DND-41 (cell line): ENCODE measurements at places on chromosomes 12 and 14.
A peak's percentile ranks its signal among the peaks of the same experiment; 100 is the strongest.

DNA sequence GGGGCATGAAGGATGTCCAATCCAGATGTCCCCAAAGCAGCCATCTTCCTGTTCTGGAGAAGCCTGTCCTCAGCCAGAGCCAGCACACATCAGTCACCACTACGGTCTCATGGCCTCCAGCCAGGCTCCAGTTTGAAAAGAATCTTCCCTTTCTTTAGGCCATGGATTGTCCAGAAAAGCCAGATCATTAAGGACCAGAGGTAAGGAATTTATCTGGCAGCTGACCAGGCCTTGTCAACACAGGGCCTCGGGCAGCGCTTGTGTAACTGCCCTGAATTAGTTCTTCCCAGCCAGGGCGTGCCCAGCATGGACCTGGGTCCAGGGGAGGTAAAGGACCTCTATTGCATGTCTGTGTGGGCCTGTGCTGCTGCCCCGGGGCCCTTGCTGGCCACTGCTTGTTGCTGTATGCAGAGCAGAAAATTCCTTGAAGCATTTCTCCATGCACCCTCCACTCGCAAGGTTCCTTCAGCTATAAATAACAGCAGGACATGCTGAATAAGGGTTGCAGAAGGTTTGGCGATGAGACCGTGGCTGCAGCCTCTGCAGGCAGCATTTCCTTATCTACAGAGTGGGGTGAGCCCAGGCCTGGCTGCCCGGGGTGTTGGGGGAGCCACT is 21.7 kb upstream of the VPS37B start:
- DNase-seq: no peak

DNA sequence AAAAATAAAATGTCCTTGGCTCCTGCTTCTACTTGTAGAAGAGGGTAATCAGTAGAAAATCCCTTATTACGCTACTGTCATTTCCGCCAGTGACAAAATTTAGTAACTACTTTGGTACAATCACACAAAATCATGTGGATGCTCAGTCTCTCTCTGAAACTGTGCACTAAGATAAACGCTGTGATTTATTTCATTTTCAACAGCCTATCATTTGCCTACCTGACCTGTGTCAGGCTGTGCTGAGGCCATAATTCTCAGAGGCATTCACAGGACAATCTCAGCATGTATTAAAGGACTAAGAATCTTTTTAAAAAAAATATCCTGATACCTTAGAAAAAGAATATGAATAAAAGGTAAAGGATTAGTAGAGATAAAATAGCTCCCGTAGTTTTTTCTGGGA is 226.0 kb downstream of the RASSF9 start:
- DNase-seq: no peak

GRCh38 chr14:55929136-55929535 is 189.1 kb upstream of the PELI2 start:
- DNase-seq: no peak

GRCh38 chr12:121826318-121827150 is 22.7 kb downstream of the SETD1B start:
- no peak for DNase-seq

- peak; percentile 63 for DNase-seq
Observed at GRCh38 chr12:121494093-121494787, 86.6 kb downstream of the KDM2B start.

- DNase-seq: peak; percentile 72
Observed at GRCh38 chr12:51246254-51246853, 7.7 kb downstream of the DAZAP2 start.

- DNase-seq: no peak
Observed at GRCh38 chr12:75844985-75845384, 186.6 kb downstream of the PHLDA1 start.

DNA sequence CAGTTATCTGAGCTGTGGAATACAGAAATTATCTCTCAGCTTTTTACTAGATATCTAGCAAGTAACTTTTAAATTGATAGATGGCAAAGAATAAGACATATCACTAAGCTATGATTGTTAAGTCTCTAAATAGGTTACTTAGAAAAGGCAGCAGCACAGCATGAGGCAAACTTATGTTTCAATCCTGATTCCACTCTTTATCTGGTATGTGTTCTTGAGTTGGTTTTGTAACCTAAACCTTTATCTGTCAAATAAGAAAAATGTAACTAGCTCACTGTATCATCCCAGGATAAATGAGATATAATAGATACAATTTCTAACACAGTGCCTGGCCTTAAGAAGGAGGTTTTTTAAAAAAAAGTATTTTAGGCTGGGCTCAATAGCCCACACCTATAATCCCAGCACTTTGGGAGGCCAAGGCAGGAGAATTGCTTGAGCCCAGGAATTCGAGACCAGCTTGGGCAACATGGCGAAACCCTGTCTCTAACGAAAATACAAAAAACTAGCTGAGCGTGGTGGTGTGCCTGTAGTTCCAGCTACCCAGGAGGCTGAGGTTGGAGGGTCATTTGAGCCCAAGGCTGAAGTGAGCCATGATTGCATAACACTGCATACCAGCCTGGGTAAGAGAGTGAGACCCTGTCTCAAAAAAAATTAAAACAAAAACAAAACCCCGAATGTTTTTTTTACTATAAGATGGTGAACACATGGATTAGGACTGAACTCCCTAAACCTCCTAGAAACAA is 56.8 kb downstream of the HEATR5A start:
- no peak for DNase-seq

DNA sequence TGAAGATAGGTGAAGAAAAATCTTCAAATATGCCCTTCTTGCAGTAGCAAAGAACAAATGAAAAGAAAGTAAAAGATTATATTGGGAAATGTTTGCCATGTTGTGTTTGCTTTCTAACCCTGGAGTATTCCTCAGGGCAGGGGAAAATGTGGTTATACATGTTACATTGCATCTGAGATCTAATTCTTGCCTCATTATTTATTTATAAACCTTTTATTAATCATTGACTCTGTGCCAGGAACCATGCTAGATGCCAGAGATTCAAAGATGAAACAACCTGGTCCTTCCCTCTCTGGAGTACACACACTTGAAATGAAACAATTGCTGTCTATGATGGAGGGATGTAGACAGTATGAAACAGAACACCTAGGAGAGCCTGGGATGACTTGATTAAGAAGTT is 128.1 kb upstream of the HMGA2 start:
- no peak for DNase-seq

DNA sequence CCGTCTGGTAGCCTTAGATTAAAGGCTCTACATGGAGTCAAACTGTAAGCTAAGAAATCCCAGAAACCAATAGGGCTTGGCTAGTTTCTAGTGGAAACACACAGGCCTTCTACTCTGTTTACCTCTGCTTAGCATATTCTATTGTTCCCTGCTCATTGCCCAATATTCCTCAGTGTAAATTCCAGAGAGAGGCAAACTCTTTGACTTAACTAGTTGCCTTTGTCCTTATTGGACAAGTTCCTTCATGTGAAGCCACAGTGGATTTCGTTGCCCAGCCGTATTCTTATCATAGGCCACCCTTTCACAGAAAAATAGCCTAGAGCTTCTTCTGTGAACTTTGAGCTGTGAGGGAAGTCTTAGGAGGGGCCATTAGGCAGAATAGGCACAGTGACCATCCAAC is 186.1 kb downstream of the PLCZ1 start:
- DNase-seq: no peak

DNA sequence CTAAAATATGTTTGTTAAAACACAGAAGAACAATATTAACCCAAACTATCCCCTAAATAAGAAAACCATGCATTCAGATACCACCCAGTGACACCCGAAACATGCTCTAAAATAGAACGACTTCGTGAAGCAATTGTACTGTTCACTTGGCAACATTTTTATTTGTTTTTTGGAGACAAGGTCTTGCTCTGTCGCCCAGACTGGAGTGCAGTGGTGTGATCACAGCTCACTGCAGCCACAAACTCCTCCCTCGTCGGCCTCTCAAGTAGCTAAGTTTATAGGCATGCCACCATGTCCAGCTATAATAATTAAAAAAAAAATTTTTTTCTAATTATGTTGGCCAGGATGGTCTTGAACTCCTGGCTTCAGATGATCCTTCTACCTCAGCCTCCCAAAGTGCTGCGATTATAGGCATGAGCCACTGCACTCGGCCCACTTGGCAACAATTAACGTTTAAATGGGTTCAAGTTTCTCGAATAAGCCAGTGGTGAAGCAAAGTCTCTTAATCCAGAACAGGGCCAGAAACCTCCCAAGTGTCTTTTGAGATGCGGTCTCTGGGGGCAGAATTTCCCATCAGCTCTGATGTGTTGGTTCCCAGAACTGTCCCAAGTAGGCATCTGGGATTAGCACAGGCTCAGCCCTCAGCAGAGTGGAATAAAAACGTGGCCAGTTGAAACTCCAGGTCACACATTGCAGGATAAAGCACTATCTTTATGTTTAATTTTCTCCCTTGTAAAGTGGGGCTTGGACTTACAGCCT is 74.5 kb downstream of the TMCC3 start:
- no peak for DNase-seq

DNA sequence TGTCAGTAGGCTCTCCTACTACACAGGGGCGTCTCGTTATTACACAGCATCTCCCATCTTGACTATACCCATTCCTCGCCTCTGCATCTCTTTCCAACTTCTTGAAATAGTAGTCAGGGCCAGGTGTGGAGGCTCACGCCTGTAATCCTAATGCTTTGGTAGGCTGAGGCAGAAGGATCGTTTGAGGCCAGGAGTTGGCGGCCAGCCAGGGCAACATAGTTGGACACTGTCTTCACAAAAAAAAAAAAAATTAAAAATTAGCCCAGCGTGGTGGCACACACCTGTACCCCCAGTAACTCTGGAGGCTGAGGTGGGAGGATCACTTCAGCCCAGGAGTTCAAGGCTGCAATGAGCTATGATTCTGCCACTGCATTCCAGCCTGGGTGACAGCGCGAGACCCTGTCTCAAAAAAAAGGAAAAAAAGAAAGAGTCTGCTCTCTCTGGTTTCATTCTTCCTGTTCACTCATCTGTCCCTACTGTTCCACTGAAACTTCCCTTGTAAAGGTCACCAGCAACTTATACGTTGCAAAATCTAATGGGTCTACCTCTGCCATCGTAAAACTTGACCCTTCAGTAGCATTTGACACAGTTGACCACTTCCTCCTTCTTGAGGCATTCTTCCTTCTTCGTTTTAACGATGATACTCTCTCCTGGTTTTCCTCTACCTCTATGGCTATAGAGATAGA is 41.0 kb upstream of the PTGR2 start:
- no peak for DNase-seq

- no peak for DNase-seq
Observed at GRCh38 chr14:93981316-93982229, 5.2 kb upstream of the ASB2 start.

- no peak for DNase-seq
Observed at GRCh38 chr14:102848830-102849525, 71.7 kb downstream of the TRAF3 start.

DNA sequence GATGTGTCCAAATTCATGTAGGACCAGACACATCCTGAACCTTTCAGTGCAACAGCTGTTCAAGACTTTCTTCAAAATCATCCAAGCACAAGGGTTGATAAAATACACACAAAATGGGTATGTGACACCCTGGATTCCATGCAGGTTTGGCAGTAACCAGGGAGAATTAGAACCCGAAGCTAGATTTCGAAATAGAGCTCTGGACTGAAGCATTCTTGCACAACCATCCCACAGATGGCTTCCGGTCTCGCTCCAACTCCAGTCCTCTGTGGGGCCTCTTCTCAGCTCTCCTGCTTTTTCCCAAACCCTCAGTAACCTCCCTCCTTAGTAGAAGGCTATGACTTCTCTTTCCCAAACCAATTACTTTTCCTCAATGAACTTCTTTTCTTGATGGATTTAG is 171.3 kb downstream of the TTC7B start:
- DNase-seq: no peak

GRCh38 chr12:110782094-110782493 is 39.4 kb upstream of the PPP1CC start:
- DNase-seq: no peak

DNA sequence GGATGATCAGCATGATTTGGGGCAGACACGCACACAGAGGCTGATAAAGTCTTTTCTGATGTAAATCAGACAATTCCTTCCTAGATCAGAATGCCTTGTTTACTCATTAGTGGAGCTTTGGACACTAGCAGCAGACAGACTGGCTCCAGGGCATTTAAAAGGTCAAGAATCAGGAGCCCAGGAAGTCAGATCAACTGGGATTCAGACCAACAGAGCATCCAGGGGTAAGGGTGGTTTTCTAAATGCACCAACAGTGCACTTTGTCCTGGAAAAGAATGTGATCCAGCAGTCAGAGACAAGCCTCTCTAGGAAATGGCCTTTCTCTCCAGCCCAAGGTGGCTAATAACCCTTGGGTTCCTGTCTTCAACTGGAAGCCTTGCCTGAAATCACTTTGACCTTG is 405.3 kb downstream of the MED13L start:
- no peak for DNase-seq

DNA sequence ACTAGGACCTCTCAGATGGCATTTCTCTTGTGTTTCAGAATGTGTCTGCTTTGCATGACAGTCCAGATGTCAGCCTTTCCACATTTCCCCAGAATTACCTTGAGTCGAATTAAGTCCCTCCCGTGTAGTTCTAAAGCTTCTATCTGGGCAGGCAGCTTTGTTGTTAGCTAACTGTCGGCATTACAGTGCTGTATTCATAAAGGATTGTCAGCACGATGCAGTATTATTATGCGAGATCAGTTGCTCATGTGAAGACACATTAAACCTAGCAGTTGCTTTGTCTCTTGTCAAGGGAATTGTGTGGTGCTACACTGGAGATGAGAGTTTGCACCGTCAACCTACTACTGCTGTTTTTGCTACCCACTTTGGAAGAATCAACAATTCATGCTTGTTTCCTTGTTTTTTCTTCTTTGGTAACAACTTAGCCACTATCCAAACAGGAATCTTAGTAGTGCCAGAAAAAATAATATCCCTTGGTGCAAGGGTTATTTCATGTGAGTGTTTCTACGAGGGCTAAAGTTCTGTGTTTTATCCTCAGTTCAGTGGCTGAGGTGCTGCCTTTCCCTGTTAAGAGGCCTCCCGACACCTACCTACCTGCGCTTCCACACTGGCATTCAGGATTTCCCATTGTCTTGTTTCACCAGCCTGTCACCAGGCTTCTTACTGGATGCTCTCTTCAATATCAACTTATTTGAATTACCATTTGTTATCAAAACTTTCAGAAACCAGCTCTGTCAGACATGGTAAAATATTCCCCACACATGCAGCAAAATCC is 297.9 kb upstream of the G2E3 start:
- no peak for DNase-seq
